Left cardiac atrium (tissue), 4 donors: ENCODE measurements at places on chromosomes 7 and 10. TPM values are rescaled to one million over a fixed set of nuclear protein-coding genes. Genes with fewer than 3 reads are reported as not detected.

DNA sequence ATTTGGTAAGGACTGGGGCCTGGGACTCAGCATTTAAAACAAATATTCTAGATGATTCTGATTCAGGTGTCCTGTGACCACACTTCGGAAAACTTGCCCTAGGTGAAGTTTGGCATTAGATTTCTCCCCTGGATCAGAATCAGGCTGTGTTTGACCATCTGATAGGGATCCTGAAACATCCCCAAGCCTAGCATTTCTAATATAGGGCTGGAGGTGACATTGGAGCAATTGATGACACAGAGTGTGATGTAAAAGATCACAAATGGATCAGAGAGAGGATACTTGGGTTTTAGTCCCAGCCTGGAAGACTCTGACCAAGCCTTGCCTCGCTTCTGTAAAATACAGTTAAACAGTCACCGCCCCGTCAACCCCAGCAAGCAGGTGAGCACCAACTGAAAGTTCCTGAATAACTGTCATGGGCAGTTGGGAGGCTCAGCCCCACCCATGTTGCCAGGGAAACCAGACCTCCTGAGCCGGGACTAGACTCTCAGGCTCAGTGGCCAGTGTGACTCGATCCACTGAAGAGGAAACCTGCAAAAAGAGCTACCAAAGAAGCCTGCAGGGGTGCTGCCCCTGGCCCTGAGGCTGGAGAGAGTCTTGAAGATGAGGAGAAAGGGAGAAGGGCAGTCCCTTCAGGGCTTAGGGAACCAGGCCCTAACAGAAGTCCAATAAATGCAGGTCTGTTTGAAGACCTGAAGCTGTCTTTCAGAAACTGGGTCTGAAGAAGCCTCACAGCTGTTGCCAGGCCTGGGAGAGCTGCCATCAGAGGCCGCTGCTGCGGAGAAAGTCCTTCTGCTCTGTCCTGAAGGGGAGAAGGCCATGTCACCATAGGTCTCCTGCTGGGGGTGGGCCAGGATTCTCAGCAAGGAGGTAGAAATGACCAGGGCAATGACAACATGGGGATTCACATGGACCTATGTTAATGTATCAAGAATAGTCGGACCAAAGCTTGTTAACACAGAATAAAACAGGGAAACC is 126.1 kb upstream of the KCNMA1 start:
- no peak for DNase-seq

DNA sequence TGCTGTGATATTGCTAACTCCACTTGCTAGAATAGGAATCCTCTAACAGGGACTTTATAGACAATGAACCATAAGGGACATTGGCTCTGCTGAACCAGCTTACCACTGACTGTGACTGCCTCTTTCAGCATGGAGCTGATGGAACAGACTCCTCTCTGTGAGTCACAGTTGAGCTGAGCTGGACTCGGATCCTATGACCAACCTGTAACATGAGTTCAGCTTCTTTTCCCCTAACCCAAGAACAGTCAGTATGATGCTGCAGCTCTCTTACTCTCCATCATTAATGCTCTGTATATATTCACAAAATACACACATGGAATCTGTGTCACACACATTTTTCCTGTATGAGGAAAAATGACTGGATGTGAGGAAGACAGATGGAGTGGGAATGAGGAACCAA is 177.9 kb upstream of the BET1 start:
- DNase-seq, result no peak

- DNase-seq, result no peak
These were observed 70.0 kb downstream of the ALOX5 start for GRCh38 chr10:45444022-45444421.

Gene CPVL
- total RNA-seq, result 15.3 TPM

Gene FAM24B
- 0.47 TPM for total RNA-seq

- no peak for DNase-seq
These were observed 240.9 kb upstream of the PTER start for GRCh38 chr10:16195894-16196293.

Gene BUB3
- total RNA-seq, result 38.0 TPM

GRCh38 chr7:29499932-29500331 is 63.7 kb upstream of the PRR15 start:
- DNase-seq, result no peak

GRCh38 chr10:35789996-35790395 is 147.9 kb upstream of the FZD8 start:
- DNase-seq, result no peak

DNA sequence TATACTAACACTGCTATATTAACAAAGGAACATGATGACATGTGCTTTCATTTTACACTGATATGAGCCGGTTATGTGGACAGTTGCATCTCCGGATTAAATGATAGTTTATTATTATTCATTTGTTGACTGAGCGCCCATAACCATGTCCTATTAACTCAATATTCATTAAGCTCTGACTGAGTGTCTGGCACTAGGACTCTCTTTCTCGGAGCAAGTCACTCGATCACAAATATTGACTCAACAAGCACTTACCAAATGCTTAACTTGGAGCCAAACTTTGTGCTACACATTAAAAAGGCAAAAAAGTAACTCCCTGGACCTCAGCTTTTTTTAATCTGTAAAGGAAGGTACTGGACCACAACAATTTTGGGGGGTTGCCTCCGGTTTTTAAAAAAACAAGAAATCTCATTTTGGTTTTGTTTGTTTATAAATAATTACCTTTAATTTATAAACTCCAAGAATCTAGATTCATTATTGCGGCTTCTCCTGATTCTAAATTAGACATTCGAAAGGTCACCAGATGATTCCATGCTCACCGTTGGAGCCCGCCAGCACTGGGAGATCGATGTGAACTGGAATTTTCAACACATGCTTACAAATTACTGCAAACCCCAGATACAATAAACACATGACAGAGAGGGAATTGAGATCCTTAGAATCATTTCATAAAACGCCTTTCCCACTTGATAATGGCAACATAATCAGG is 8.9 kb upstream of the LYZL1 start:
- no peak for DNase-seq

DNA sequence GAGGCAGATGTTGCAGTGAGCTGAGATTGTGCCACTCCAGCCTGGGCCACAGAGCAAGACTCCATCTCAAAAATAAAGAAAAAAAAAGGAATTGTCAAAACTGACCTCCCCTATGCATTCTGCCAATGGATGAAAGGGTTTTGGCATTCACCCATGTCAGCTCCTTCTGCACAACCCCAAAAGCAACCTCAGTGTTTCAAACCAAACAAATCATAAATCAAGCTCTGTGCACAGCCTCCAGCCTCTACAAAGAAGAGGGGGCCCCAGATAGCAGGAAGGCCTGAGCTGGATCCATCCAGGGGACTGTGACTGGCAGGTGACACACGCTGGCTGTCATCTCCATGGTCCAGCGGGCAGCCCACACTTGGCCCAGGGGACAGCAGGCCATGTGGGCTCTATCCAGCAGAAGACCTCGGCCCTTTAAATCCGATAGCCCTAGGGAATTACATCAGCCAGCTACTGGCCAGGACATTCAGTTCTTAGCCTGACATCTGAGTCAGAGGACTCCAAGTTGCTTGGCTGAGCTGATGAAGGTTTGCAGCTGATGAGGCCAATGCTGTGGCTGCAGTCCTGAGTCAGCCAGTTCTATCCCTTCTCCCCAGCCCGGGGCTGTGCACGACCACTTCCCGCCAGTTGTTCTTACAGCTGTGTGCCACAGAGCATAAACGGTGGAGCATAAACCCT is 52.0 kb upstream of the FIGNL1 start:
- DNase-seq, result peak; percentile 76

- no peak for DNase-seq
These were observed 34.7 kb upstream of the CALN1 start for GRCh38 chr7:72446591-72447462.

- DNase-seq, result no peak
These were observed 155.4 kb downstream of the ATE1 start for GRCh38 chr10:121772406-121772805.

Gene RPA3
- total RNA-seq, result 24.8 TPM

DNA sequence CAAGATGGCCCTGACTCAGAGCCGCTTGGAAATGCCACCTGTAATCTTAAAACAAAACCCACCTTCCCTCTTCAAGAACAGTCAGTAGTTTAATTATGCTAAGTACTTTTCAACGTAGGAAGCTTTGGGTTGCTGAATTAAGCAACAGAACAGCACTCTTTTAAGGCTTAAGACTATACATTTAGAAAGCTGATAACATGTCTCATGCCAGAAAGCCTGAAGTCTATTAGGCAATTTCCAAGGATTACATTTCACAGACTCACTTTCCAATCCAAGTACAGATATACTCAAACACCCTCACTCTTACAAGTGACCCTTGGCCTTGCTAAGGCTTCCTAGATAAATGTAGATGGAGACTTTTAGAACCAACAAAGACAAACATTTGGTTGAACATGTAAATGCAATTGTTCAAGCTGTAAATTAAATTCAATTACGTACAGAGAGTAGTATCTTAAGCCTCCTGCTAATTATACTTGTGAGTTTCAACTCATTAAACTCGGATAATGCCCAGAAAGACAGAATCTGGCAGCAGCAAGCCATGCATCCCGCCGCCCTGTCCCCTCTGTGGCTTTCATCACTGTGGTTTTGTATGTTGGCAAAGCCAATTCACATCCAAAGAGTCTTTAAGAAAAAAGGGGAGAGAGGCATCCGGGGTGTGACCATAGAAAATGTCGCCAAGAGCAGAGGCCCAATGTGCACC is 283.1 kb upstream of the NRP1 start:
- no peak for DNase-seq

- no peak for DNase-seq
These were observed 29.2 kb upstream of the APBB1IP start for GRCh38 chr10:26408858-26409494.

- DNase-seq, result peak; percentile 65
These were observed 11.3 kb downstream of the DUSP5 start for GRCh38 chr10:110508806-110509544.

GRCh38 chr7:151019130-151019447 is 5.2 kb downstream of the ATG9B start:
- no peak for DNase-seq

DNA sequence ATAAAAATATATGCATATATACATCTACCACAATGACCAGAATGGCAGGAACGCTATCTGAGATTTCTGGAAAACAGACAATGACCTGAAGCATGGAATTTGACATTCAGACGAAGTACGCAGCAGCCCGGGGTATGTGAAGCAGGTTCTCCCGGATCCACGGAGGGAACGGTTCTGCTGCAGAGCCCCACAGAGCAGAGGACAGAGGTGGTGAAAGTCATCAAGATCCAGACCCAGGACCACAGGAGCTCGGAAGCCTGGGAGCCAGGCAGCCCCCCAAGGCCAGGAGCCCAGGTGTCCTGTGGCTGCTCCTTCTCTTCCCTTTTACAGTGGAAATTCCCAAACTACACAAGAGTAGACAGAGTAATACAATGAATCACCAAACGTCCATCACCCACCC is 42.1 kb upstream of the DNAAF5 start:
- DNase-seq, result no peak

DNA sequence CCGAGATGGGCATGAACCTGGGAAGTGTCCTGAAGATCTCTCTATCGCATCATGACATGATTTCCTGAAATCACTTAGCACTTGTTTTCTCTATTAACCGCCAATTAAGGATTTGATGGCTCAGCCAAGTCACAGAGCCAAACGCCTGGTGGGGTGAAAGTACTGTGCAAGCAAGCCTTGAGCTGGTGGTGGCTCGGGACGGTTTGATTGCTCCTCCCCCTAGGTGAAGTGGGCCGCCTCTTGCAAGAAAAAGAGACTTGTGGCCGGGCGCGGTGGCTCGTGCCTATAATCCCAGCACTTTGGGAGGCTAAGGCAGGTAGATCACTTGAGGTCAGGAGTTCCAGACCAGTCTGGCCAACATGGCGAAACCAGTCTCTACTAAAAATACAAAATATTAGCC is 50.3 kb downstream of the COL26A1 start:
- DNase-seq, result no peak

- peak; percentile 67 for DNase-seq
These were observed 1091.8 kb downstream of the LRMDA start for GRCh38 chr10:76523246-76523645.

DNA sequence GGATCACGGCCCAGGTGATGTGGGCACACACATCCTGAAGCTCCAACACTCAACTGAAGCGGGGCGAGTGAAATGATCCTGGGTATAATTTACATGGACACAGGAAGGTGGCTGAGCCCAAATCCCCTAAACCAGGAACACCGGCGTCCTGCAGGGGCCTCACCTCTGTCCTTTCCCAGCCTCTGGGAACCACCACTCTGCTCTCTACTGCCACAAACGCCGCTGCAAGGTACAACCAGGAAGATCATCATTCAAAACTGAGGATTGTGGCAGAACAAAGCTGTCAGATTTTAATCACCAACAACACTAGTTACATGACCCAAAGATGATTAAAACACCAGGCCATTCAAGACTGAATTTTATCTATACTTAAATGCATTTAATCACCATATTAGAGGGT is 104.0 kb downstream of the DIP2C start:
- no peak for DNase-seq

- DNase-seq, result no peak
These were observed 27.6 kb downstream of the ERLIN1 start for GRCh38 chr10:100158044-100158805.

Gene GPRIN2
- not detected for total RNA-seq

DNA sequence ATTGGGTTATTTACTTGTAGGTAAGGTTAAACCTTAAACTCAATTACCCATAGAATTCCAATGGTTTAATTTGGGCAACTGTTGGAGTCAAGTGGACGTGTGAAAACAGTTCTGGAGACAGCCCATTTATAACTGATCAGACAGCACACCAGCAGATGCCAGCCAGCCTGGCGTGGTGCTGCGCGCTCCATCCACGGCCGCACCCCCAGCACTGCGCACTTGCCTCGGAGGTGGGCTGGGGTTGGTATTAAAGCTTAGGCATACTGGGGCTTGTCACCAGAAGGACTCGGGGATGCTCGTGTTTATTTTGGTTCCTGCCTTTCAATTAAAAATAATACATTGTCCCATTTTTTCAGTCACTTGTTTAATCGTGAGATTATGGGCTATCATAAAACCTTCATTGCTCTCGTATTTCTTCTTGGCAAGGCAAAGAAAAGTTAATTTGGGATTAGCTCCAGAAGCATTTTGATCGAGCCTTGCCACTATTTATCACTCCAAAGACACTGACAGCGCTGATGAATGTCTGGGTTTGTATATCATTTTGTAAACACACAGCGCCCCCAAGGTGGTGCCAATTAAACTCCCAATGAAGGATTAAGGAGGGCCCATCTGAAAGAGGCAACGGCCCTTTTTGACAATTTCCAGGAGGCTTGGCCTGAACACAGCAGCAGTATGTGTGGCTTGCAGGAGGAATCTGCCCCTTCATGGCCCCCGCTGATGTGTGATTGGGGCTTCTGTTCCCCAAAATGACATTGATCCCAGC is 204.5 kb upstream of the CXCL12 start:
- no peak for DNase-seq

DNA sequence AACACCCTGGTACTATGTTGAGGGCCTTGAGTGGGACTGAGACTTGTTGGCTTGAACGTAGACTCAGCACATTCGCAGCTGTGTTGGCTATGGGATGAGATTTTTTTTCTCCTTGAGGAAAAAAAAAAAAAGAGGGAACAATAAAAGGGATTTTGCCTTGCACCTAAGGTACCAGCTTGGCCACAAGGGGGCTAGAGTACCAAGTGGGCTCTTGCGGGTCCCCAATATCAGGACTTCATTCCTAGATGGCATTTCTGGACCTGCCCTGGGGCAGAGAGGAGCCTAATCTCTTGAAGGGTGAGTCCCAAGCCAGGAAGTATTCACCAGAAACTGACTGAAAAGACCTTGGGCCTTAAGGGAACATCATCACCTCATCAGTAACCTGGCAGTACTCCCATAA is 1083.6 kb upstream of the PHF14 start:
- DNase-seq, result no peak
